ENCODE measurements at places on chromosomes 7 and 10. TPM values are rescaled to one million over a fixed set of nuclear protein-coding genes. Genes with fewer than 3 reads are reported as not detected.

The GPER1 gene
- 0.54 TPM for polyA plus RNA-seq

GRCh38 chr7:14606101-14606500 lies 296.4 kb downstream of the DGKB start:
- DNase-seq: no peak

GRCh38 chr10:5606864-5607263 lies 59.5 kb downstream of the ASB13 start:
- no peak for DNase-seq

- DNase-seq: no peak
Measured at GRCh38 chr7:50349963-50350944, 45.7 kb downstream of the IKZF1 start.

- DNase-seq: no peak
Measured at GRCh38 chr10:127576740-127577161, 27.6 kb downstream of the NPS start.

DNA sequence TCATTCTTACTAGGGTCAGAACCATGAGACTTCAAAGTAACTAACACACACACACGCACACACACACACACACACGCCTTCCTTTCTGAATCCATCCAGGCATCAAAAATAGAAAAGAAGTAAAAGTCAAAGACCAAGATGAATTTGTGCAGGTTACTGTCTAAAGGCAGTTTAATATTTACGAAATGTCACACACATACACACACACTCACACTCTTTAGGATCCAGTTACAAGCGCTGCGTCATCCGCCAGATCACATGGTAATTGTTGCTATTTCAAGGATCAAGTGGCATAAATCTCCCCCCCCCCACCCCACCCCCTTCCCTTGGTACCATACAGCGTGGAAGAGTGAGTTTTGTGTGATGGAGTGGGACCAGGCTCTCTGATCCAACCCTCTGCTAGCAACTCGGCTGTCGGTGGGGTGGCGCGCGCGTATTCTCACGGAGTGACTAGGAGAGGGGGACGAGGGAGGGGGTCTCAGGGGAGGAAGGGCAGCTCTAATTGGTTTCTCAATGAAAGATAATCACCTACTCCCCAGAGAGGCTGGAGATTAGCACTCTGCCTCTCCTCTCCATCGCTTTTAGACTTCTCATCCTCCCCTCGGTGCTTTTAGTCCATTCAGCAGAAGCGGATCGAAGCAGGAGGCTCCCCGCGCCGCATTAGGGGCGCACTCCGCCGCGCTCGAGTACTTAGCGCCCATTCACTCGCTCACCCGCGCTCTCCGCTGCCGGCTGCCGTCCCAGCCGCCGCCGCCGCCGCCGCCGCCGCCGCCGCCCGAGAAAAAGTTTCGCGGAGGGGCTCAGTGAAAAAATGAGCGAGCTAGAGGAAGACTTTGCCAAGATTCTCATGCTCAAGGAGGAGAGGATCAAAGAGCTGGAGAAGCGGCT lies 83.5 kb upstream of the PRKG1 start:
- DNase-seq: peak; percentile 72

DNA sequence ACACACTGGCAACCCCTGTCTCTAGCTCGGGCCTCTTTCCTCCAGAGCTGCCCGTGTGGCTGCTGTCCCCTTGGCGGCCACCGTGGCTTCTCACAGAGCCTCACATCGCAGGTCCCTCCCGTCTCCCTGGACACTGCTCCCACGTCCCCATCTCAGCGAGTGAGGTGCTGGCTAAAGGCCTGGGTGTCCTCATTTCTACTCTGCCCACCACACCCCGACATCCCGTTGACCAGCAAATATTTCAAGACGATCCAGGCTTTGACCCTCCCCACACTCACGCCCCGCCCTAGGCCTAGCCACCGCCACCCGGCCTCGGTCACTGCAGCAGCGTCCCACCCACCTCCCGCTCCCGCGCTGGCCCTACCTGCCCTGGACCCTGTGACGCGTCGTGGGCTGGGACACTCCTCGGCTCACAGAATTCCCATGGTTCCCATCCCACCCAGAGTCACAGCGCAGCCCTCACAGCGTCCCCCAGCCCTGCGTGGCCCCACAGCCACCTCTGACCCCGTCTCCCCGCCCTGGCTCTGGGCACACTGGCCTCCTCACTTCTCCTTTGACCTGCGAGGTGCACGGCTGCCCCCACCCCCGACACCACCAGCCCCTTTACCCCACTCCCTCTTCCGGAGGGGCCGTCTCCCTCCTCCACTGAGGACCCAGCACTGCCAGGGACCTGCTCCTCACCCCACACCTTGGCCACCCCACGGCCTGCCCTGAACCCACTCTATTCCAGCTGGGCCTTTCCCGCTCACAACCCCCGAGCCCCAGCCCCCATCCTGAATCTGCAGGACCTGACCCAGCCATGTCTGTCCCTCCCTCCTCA lies 6.9 kb downstream of the ADAP1 start:
- no peak for DNase-seq

- no peak for DNase-seq
Measured at GRCh38 chr7:45107356-45107755, 4.1 kb downstream of the TBRG4 start.

- no peak for DNase-seq
Measured at GRCh38 chr7:134985894-134986362, 380 bp upstream of the AGBL3 start.

DNA sequence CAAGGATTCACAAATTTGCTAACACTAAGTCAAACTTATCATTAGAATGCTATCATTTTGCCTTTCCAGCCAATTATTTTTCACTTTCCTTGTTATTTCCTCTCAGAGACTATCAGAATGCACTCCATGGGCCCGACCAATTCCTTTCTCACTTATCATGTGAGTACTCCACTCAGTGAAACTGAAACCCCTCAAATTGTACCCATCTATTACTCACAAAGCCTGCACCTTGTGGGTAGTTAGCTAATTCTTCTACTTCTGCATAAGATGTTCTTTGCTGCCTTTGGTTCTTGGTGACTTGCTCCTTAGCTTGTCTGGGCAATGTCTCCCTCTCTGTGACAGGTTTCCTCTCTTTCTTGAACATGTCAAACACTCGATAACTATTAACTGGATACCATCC lies 35.2 kb upstream of the MBL2 start:
- DNase-seq: no peak

The METTL27 gene
- 14.4 TPM for polyA plus RNA-seq

The AKR1C8 gene
- not detected for polyA plus RNA-seq

The RAB19 gene
- polyA plus RNA-seq: 1.6 TPM

DNA sequence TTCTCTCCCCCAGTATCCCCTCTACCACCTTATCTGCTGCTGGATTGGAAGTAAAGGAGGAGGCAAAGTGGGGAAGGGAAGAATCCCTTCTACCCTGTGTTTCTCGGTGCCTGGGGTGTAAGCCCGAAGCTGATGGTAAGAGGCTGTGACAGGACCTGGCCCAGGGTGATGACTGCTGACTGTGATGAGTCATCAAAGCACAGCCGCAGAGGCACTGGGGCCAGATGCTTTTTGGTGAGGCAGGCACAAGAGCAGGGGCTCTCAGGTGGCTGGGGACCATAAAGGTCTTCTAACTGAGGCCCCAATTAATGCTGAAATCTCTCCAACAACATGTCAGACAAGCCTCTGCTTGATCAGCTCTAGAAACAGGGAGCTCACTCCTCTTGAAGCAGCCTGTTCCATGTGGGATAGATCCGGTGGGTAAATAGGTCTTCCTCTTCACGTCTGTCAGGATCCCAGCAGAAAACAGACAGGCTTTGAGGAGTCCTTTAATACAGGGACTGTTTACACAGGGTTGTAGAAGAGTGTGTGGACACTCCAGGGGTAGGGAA lies 86.1 kb upstream of the PCBD1 start:
- no peak for DNase-seq

DNA sequence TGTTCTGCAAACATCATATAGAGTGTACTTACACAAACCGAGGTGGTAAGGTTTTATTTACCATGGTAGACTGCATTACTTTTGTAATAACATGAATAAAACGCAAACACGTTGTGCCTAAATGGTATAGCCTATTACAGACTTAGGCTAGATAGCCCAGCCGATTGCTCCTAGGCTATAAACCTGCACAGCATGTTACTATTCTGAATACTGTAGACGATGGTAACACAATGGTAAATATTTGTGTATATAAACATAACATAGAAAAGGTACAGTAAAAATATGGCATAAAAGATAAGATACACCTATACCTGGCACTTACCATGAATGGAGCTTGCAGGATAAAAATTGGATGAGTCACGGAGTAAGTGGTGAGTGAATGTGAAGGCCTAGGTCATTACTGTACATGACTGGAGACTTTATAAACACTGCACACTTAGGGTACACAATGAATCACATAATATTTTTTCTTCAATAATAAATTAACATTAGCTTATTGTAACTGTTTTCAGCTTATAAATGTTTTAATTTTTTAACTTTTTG lies 16.3 kb downstream of the AKR1D1 start:
- DNase-seq: no peak

GRCh38 chr7:142581341-142581740 lies 167.9 kb upstream of the PRSS1 start:
- no peak for DNase-seq

The NUTM2D gene
- 2.0 TPM for polyA plus RNA-seq

The IL6 gene
- 4.9 TPM for polyA plus RNA-seq

- DNase-seq: peak; percentile 73
Measured at GRCh38 chr7:25206765-25207164, 21.5 kb downstream of the NPVF start.

DNA sequence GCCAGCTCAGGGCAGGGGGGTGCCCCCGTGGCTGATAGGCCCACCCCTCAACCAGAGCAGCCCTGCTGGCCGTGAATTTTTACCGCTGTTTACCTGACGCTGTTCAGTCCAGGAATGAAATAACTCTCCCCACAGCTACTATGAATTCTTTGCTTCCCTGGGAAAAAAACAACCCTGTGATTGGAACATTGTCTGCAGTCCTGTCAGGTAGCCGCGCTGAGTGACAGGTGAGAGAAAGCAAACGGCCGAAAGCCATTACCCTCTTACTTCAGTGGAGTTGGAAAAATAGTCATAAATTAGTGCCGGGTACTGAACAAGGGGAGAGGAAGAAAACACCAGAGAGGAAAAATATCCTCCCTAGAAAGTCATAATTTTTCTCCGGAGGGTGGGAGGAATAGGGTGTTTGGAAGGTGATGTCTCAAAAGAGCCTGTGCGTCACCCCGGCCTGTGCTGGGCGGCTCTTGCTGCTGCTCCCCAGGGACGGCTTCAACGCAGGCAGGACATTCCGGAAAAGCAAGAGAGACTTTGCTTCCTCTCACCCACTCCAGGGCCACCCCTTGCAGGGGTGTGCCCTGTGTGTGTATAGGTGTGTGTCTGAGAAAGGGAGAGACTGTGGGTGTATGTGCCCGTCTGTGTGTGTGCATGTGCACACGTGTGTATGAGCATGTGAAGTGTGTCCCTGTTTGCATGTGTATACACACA lies 69.0 kb downstream of the CDH23 start:
- DNase-seq: no peak

- no peak for DNase-seq
Measured at GRCh38 chr10:24824124-24824523, 100.4 kb upstream of the ARHGAP21 start.

The HTR7 gene
- polyA plus RNA-seq: 0.70 TPM

DNA sequence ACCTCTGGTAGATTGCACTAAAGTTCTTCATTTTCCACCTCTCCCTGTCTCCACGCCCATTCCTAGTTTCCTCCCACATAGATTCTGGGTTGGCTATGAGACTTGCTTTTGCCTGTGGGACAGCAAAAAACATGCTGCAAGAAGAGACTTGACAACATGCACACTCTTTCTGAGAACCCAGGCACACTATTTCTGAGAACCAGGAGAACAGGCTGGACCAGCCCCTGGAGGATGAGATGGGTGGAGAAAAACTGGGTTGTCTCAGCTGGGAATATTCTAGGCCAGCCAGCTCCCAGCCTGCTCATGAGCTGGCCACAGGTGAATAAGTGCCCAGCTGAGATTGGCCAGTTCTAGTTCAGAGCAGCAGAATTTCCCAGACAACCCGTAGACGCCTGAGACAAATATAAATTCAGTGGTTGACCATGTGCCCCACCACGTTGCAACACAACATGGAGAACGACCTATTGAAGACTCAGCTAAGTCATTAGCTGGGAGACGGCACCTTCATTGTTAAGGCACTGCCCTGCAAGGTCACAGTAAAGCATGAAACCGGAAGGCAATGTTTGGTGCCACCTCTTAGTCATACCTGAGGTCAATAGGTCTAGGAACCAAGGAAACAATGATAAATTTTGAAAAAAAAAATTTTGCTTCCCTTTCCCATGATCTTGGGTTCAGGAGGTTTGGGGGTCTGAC lies 92.7 kb upstream of the AKR1E2 start:
- no peak for DNase-seq

The TMEM178B gene
- polyA plus RNA-seq: 0.30 TPM

DNA sequence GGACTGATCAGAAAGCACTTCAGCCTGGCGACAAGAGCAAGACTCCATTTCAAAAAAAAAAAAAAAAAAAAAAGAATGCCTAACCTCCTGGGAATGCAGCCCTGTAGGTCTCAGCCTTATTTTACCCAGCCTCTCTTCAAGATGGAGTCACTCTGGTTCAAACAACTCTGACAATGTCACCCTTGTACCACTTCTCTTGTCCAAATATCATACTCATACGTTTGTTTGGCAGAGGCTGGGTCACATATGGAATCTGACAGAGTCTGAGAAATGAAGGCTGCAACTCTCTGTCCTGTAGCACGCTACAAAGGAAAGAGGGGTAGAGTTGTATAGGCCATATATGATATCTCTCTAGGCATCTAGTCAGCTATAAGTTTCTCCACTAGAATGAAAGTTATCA lies 58.6 kb upstream of the GSAP start:
- no peak for DNase-seq

GRCh38 chr7:55088620-55089019 lies 69.8 kb downstream of the EGFR start:
- DNase-seq: no peak

- no peak for DNase-seq
Measured at GRCh38 chr10:73635781-73636180, 5.5 kb downstream of the MYOZ1 start.

DNA sequence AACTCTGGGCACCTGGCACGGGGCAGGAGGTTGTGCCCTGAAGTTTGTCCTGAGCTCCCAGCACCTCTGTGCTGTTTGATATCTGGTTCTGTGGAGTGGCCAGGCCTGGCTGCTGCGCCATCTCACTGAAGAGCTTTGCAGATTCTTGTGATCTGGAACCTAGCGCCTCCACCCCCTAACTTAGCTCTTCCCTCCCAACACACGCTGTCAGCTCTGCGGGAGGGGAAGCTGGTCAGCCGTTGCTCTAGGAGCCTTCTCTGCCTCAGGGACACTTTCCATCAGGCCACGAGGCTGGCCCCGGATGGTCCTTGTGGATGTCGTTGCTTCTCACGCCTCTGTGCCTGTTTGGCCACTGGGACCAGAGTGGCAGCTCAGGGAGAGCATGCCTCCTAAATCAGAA lies 213.2 kb downstream of the CCDC3 start:
- no peak for DNase-seq

- DNase-seq: no peak
Measured at GRCh38 chr7:82018226-82018625, 248.4 kb upstream of the HGF start.

Measured in small intestine (tissue), 16 donors.